ENCODE measurements at places on chromosomes 3 and 15. TPM values are rescaled to one million over a fixed set of nuclear protein-coding genes. Genes with fewer than 3 reads are reported as not detected.

Gene CHRD
- 0.29 TPM for total RNA-seq

Gene TRPC1
- total RNA-seq = 27.2 TPM

Gene MOBP
- total RNA-seq = not detected

Gene UROC1
- total RNA-seq = not detected

Gene CLDN18
- total RNA-seq = not detected

Gene FANCD2OS
- total RNA-seq = not detected

Gene ATP8B4
- total RNA-seq = 2.7 TPM

Gene GCHFR
- 1.0 TPM for total RNA-seq

Gene TICRR
- 0.44 TPM for total RNA-seq

Gene SAMMSON
- total RNA-seq = not detected

Gene GSK3B
- 77.9 TPM for total RNA-seq

Gene COL6A5
- total RNA-seq = 0.14 TPM

Gene INSYN1
- total RNA-seq = 0.43 TPM

Gene LMAN1L
- total RNA-seq = not detected

Gene LRRC3B
- not detected for total RNA-seq

Gene TEX264
- 42.1 TPM for total RNA-seq

Gene CASR
- not detected for total RNA-seq

Gene XCR1
- not detected for total RNA-seq

Gene HAUS2
- 41.1 TPM for total RNA-seq

Gene PLSCR2
- not detected for total RNA-seq

Gene KIF7
- 12.7 TPM for total RNA-seq

Gene TMEM266
- not detected for total RNA-seq

Gene IGSF10
- total RNA-seq = 0.14 TPM

Gene DUOXA2
- not detected for total RNA-seq

Gene NRROS
- 2.0 TPM for total RNA-seq

Gene FSD2
- not detected for total RNA-seq

Gene NR1I2
- under 0.01 TPM for total RNA-seq

Gene STIMATE
- total RNA-seq = 22.0 TPM

Gene ATP13A4
- total RNA-seq = not detected

Gene KY
- total RNA-seq = 0.43 TPM

Gene MINAR1
- 0.66 TPM for total RNA-seq

Gene KNG1
- total RNA-seq = not detected

Gene ARGFX
- total RNA-seq = not detected

Gene C2CD4A
- not detected for total RNA-seq

Gene THAP10
- total RNA-seq = 1.8 TPM

Gene COMMD4
- total RNA-seq = 93.9 TPM

Gene GOLGA8O
- 0.44 TPM for total RNA-seq

Gene MYRIP
- total RNA-seq = not detected

Gene GLCE
- total RNA-seq = 60.0 TPM

Gene CLRN1
- not detected for total RNA-seq

Gene TRIM71
- not detected for total RNA-seq

Gene SLC22A13
- total RNA-seq = 0.43 TPM

Gene CHRNA5
- total RNA-seq = 2.0 TPM

Gene SNX4
- total RNA-seq = 41.7 TPM

Gene EIF4E3
- total RNA-seq = 1.8 TPM

Gene CTXND1
- total RNA-seq = not detected

Gene CGNL1
- 0.72 TPM for total RNA-seq

Gene OIP5
- total RNA-seq = 12.3 TPM
